ENCODE measurements at places on chromosomes 7 and 10.

GRCh38 chr10:22849077-22849805 is 78.6 kb upstream of the ARMC3 start:
- DNase-seq, result no peak

GRCh38 chr7:131895541-131896164 is 339.2 kb upstream of the PODXL start:
- no peak for DNase-seq

- DNase-seq, result no peak
Observed at GRCh38 chr7:74202841-74203556, 6.8 kb upstream of the LAT2 start.

DNA sequence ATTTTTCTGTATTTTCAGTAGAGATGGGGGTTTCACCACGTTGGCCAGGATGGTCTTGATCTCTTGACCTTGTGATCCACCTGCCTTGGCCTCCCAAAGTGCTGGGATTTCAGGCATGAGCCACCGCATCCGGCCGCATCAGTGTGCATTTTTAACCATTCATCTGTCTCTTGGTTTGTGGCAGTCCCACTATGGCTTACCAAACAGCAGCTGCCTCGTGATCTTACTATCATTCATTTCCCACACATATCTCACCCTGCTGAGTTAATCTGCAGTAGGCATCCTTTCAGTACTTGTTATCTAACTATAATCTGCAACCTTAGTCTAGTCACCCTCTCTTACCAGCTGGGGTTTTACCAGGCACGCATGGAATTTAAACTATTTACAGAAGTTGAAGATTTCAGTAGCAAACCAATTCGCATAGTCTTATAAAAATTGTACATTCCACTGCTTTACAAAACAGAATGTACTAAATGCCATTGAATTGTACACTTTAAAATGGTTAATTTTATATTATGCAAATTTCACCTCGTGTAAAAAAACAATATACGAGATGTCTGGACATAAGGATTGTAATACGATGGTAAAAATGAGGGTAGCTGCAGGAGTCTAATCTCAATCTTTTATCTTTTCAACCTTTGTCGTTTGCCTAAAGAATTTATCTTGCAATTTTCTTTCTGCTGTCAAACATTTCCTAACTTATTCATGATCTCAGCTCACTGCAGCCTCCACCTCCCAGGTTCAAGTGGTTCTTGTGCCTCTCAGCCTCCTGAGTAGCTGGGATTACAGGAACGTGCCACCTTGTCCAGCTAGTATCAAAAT is 4.6 kb upstream of the TBC1D12 start:
- no peak for DNase-seq

DNA sequence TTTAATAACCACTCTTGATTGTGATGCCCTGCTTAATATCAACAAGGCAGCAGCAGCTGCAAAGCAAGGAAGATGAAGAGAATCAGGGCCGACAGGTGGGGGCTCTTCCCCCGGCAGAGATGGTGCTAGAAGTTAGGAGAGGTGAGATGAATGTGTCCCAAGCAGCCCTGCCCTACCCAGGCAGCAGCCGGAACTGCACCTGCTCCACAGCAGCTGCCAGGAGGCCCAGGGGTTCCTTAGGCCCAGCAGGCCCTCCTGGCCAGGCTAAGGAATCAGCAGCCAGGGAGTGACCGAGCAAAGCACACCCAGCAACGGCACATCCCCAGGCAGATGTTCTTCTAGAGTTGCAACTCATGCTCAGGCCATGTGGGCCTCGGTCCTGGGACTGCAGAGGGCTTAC is 17.9 kb downstream of the AFAP1L2 start:
- DNase-seq, result no peak
